RKO (cell line): ENCODE measurements at places on chromosomes 3 and 15.
A peak's percentile ranks its signal among the peaks of the same experiment; 100 is the strongest.

GRCh38 chr3:8851703-8852102 is 82.3 kb upstream of the OXTR start:
- DNase-seq = no peak

DNA sequence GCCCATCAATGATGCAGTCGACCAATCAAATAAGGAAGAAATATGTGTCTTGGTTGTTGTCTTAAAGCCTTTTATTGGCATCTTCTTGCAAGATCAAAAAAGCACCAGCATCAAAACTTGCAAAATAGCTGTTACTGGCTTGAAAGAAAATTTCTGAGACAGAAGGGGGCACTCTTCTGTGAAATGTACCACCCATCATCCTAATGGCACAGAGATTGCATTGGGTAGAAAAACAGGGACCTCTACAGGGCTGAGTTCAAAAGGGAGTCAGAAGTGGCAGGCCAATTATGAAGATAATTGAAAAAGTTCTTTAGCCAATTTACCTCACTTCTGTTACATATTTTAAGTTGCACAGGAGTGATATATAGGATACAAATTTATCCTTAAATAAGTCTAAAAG is 122.3 kb upstream of the GPR149 start:
- DNase-seq = peak; percentile 12

DNA sequence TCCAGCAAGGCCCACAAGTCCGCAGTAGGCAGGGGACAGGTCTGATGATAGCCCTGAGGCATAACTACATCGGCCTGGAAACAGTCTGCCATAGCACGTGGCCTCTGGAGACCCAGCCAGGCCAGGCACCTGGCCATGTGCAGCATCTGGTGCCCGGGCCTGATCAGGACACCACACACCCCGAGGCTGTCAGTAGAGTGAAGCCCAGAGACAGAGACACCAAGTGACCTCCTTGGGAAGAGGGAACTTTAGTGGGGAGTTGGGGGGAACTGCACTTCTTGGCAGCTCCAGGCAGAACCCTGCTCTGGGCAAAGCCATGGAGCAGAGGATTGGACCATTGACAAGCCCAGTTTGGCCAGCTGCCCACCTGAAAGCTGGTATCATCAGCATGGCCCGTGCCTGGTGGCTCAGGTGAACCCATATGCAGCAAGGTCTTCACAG is 1.2 kb downstream of the SHISA5 start:
- no peak for DNase-seq

DNA sequence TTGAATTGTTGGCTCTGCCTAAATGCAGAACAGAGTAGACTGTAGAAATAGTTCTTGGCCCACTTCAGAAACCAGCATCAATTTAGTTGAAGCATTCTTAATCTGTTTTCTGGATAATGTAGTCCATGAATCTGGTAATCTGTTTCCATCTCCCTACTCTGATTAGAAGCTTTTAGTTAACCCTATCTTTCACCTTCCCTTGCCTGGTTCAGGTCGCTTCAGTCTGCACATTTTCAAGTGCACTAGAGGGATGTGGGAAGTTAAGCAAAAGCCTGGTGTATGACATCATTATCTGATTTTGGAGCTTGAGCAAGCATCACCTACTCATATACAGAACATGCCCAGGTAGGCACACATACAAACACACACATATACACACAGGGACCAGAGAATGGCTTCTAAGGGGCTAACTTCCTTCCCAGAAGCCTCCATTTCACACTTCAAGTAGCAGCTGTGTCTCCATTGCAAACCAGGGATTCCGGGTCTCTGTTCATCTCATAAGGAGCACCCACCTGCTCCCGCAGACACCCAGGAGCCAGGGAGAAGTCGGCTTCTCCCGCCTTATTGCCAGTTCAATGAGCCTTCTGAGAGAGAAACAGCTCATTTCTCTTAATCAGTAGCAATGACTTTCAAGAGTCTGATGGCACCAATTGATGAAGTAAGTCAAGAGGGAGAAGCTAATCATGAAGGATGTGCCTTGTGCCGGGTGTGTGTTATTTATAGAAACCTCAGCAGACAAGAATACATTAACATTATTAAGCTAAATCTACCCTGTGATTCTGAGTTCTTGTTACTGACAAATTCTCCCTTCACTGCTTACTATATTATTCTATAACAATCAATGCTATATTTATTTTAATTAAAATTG is 347.9 kb upstream of the STAC start:
- DNase-seq = no peak

- DNase-seq = no peak
These were observed 20.9 kb downstream of the PGBD4 start for GRCh38 chr15:34122771-34123183.
